Caudate nucleus (tissue), 63 donors: ENCODE measurements at places on chromosomes 12 and 14.
A peak's percentile ranks its signal among the peaks of the same experiment; 100 is the strongest.

GRCh38 chr14:64806202-64806861 lies 73.4 kb downstream of the SPTB start:
- DNase-seq: no peak

DNA sequence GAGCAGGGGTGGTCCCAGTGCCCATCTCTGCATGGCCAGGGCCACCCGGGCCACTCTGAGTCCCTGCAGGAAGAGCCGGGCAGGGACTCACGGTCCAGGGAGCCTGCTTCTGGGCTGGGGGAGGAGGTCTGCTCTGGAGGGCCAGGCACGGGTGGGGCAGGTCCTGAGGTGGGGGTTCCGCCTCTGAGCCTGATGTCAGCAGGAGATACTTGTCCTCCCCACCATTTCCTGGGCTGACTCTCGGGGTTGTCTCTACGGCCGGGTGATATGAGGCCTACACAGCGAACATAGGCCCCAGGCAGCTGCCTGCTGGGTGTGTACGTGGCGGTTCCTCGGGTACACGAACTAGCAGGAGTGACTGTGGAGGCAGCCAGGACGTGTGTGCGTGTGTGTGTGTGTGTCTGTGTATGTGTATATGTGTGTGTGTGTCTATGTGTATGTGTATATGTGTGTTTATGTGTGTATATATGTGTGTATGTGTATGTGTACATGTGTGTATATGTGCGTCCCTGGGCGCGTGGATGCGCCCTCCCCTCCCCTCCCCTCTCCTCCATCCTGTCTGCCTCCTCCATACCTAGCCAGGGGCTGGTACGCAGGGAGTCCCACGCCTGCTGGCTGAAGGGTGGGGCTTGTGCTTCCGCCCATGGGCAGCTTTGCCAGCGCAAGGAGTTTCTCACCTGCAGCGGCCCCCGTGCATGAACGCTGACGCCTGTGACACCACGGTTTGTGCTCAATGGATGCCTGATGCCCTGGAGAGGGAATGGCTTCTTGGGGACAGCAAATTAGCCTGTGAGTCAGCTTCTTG lies 30.4 kb upstream of the TRAF3 start:
- no peak for DNase-seq

- DNase-seq: no peak
Observed at GRCh38 chr12:54935235-54935951, 49.2 kb downstream of the TESPA1 start.

DNA sequence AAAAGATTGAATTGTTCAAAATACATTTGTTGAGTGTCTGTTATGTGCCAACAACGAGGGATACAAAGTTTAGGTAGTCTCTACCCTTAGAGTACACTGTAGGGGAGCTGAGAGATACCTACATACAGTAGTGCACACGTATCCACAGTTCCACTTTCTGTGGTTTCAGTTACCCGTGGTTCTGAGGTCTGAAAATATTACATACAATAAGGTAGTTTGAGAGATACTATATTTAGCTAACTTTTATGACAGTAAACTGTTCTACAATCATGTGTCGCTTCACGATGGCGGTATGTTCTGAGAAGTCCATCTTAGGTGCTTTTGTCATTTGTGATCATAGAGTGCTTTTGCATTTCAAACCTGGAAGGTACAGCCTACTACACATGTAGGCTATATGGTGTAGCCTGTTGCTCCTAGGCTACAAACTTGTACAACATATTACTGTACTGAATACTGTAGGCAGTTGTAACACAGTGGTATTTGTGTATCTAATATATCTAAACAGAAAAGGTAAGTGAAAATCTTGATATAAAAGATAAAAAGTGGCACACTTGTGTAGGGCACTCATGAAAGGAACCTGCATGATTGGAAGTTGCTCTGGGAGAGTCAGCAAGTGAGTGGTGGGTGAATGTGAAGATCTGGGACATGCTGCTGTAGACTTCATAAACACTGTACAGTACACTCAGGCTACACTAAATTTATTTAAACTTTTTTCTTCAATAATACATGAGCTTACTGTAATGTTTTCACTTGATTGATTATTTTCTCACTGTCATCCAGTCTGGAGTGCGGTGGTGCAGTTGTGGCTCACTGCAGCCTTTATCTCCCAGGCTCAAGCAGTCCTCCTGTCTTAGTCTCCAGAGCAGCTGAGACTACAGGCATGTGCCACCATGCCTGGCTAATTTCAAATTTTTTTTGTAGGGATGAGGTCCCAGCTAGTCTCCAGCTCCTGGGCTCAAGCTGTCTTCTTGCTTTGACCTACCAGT lies 4.0 kb downstream of the CPSF6 start:
- DNase-seq: no peak

GRCh38 chr12:43653917-43654316 lies 101.9 kb upstream of the ADAMTS20 start:
- DNase-seq: no peak

DNA sequence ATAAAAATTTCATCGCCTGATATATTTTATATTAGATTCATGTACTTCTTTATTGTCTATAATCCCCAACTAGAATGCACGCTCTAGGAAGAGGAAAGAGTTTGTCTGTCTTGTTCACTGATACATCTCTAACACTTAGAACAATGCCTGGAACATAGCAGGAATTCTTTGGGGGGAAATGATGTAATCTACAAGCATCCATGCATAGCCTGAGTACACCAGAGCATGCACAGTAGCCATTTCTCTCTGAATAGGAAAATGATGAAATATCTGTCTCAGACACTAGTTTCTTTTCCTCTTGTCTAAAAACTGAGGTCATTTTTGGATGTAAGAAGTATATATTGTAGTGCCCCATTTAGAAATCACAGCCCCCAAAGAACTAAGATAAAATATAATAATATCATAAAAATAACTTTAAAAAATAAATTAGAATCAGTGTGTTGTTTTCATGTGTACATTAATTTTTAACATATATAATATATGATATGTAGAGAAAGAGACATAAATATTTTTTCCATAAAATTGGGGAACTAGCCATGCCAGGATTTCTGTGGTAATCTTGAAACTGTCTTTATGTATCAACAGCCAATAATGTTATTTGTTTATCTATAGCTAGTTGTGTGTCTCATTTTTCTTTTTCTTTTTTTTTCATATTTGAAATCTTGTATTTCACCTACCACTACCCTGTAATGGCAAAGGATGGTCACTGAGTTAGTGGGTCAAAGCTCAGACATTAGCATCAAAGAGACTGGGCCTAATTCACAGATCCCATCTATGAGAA lies 155.6 kb upstream of the TMCC3 start:
- DNase-seq: no peak

DNA sequence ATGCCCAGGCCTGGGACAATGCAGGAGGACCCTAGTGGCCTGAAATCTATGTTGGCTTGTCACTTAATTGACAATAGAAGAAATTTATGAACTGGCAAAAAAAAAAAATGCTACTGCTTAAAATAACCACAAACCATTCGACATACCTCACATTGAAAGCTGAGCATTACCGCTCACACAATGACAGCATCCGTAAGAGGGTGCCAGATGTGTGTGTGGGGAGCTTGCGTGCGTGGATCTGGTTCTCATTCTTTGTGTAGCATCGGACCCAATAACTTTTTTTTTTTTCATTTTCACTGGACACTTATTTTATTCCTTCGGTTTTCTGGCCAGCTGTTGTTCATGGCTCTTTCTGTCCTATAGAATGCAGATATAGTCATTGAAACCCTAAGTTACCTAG lies 216.7 kb downstream of the VRK1 start:
- no peak for DNase-seq

DNA sequence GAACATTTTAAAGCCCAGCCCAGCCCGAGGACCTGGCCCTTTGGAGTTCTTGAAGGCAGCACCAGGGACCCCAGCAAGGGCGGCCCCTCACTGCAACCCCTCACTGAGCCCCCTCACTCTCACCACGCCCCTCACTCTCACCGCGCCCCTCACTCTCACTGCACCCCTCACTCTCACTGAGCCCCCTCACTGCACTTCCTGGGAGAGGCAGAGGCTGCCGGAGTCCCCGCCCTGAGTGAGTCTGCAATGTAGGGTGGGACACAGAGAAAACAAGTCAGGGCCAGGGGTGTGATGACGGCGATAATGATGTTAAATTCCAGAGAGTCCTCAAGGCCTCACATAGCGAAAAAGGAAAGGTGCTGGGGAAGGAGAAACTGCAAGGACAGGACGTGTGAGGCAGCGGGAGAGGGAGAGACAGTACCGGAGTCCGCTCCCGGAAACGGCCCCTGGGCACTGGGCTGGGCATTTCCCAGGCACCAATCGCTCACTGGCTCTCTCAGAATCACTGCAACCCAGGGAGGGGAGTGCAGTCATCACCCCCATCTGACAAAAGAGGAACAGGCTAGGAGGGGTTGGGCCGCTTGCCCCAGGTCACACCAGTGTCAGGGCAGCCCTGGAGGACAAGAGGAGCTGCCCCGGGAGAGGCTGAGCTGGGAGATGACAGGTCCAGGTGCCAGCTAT lies 24.9 kb downstream of the CCDC88C start:
- no peak for DNase-seq

GRCh38 chr14:94867946-94868771 lies 98.2 kb upstream of the GSC start:
- DNase-seq: peak; percentile 44

GRCh38 chr14:30874999-30875787 lies 834 bp downstream of the COCH start:
- DNase-seq: no peak

DNA sequence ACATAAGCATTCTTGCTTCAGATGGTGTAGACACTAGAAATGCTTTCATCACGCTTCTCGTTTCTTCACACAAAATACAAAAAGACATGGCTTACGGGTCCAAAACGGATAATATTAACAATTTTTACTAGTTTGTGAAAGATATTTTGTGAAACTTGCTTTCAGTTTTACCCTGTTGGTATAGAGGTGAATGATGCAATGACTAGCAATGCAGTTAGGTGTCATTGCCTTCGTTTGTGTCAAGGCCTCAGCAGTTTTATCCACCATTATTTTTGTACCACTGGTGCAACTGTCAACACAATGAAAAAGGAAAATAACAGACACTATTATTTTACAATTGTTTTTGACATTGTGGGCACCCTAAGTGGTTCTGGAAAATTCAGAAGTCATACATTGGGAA lies 323.0 kb downstream of the FLRT2 start:
- no peak for DNase-seq

DNA sequence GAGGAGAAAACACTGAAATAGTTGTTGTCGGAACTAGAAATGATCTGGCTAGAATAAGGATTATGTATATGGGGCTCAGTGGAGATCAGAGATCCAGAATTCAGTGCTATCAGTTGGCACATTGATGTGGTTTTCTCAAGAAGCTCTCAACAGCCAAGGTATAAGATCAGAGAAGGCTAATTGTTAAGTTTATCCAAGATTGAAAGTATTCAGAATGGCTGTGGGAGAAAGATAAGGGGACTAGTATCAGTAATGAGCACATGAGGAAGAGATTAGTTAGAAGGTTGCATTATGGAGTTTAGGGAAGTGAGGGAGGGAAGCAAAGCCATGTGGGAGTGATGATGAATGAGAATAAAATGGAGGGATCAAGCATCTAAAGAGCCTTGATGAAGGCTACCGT lies 128.1 kb upstream of the MIS18BP1 start:
- no peak for DNase-seq

DNA sequence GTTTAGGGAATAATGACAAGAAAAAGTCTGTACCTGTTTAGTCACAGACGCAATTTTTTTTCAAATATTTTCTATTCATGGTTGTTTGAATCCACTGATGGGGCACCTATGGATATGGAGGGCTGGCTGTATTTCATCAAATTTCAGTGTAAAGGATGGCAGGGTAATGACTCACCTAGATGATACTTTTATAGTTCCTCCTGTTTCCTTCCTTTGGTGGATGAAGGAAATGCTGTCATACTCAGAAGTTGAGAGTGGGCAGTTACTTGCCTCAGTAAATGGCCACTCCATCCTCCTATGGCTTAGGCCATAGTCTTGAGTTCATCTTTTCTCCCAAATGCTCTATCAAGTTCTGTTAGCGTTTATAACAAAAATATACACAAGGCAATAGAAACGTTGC lies 18.9 kb upstream of the C12orf71 start:
- DNase-seq: no peak

DNA sequence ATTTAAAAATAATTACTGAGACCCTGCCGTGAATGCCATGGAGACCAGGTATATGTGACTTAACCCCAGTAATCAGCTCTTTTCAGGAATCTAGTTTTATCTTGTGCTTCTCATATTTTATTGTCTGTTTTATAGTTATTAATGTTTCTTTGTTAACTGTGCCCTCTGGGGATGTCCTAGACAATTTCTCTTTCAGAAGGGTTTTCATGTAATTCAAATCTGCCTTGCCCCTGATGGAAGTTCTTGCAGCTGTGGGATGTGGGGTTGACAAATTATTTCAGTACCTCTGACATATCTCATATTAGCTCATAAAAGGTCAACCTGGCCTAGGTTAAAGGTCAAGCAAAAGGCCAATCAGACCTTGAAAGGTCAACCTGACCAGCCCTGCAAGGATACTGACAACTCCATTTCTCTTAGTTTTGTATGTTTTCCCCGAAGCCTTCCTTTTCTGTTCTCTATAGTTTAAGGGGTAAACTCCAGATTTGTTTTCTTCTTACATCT lies 182.3 kb downstream of the SLC41A2 start:
- DNase-seq: no peak

GRCh38 chr14:76203086-76204001 lies 51.6 kb downstream of the GPATCH2L start:
- no peak for DNase-seq

- DNase-seq: no peak
Observed at GRCh38 chr12:29216266-29216665, 67.2 kb downstream of the FAR2 start.
